ENCODE measurements at places on chromosomes 7 and 10.

- no peak for DNase-seq
Measured at GRCh38 chr7:84317536-84317935, 122.9 kb upstream of the SEMA3A start.

DNA sequence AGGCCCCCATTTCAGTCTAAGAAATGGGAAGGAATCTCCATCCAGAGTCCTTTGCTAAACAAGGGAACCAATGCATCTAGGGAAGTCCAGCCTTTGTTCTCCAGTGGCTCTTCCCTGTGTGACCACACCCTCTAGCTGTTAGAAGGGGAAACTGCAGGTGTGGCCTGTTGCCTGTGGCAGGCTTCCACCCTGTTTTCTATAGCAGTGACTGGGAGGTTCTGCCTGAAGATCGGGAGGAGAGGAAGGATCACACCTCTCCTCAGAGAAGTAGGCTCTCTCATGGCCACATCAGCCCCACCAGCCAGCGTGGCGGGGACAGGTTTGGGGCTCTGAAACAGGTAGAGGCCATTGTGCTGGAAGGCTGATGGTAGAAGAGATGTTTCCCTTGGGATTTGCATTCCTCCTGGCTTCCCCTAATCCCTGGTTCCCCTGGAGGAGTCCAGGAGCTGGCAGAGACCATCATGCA, 47.7 kb upstream of the TRIM8 start:
- DNase-seq: no peak

DNA sequence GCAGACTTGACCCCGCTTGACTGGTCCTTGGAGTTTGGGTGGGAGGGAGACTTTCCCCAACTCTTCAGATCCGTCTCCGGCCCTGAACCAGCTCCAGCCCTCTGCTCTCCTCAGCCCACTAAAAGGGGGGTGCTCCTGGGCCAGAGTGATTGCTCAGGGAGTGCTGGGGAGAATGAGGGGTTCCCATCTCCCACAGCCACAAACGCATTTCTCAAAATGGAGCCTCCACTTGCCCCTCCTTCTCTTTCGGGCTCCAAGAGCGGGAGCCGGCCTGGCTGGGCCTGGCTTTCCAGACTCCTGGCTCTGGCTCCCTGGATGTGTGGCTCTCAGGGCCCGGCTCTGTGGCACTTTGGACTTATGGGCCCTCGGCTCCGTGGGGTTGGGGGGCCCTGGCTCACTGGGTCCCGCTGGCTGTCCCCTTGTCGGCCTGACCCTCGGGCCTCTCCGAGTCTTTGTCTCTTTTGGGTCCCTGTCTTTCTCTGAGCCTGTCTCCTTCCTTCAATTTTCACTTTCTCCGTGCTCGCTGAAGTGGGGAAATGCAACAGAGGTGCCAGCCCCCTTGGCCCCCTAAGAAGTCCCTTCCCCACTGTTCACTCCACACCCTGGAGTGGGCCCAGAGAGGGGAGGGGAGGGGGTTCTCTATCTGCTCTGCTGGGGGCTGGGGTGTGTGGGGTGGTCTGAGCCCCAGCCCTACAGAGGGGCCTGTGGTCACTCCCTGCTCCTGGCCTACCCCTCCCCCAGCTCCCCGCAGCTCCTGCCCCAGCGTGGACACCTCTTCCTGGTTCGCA, 713 bp downstream of the LZTS2 start:
- DNase-seq: peak; percentile 68

DNA sequence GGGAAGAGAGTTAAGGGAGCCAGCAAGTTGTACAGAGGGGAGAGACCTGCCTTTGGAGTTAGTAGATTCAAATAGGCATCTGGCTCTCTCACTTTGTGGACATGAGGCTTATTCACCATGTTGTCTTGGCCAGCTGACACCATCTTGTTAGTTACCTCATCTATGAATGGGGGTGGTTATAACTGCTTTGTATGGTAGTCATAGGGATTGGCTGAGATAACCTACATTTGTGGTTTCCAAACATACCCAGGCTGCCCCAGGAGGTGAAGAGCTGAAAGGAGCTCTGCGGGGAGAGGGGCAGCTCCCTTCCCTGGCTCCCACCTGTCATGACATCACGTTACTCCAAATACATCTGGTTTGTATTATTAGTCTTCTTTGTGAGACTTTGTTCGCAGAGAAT, 393.3 kb upstream of the AUTS2 start:
- DNase-seq: peak; percentile 52

- no peak for DNase-seq
Measured at GRCh38 chr7:44368885-44369284, 43.5 kb upstream of the CAMK2B start.

DNA sequence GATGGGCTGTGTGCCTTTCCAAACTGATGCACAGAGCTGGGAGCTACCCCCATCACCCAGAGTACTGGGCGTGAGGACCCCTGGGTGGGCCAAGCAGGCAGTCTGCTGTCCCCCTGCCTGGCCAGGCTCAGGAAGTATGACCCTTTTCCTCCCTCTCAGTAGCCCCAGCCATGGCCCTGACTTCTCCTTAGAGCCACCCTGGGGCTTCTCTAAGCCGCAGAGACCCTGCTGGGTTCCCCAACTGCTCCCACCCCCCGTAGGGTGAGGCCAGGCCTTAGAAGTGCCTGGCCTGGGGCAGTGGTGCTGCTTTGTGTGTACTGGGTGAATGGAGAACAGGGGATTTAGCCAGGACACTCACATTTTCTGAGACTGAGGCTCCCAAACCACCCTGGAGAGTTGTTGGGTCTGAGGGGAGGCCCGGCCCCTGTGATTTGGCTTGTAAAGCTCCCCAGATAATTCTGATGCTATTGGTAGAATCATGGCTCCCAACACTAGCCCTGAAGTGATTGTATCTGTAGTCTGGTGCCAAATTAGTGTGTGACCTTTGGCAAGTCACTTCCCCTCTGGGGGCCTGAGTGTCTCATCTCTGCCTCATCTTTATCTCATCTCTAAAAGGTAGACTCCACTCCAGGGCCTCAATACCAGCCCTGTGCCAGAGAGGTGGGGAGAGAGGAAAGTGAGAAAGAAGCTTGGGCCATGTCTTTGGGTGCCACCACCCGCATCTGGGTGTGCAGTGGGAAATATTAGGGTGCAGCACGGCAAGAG, 99.7 kb upstream of the PPIF start:
- DNase-seq: no peak

DNA sequence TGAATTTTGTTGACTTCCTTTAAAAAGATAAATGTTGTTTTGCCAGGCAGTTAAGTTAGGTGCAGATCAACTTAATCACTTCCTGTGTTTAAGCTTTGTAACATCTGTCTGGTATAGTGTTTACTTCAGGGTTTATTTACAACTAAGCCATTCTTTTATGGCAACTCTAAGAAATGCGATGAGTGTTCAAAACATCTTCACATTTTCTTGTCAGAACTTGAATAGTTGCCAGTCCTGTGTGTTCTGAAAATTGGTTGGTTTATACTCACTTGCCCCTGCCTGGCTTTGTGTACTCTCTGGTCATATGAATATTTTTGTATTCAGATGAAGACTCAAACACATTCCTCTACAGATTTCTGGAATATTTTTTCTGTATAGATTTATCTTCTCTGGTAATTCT, 327.2 kb downstream of the MDFIC start:
- DNase-seq: no peak

GRCh38 chr7:141161550-141162535, 88.0 kb downstream of the TMEM178B start:
- DNase-seq: peak; percentile 9

DNA sequence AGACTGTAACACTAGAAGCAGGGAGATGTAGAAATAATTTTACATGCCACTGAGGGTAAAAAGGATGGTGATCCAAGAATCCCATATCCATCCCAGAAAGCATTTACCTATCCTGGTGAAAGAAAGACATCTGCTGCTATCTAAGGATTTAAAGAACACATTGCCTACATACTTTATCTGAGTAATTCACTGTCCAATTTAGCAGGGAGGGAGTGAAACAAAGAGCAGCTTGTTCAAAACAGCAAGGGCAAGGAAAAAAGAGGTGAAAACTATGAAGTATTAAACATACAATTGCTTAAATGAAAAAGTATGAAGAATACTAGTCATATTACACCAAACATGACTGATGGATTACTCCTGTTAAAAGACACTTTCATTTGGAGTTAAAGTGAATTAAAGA, 206.2 kb downstream of the PPP1R9A start:
- no peak for DNase-seq

GRCh38 chr7:154903083-154903731, 99.7 kb downstream of the PAXIP1 start:
- no peak for DNase-seq

DNA sequence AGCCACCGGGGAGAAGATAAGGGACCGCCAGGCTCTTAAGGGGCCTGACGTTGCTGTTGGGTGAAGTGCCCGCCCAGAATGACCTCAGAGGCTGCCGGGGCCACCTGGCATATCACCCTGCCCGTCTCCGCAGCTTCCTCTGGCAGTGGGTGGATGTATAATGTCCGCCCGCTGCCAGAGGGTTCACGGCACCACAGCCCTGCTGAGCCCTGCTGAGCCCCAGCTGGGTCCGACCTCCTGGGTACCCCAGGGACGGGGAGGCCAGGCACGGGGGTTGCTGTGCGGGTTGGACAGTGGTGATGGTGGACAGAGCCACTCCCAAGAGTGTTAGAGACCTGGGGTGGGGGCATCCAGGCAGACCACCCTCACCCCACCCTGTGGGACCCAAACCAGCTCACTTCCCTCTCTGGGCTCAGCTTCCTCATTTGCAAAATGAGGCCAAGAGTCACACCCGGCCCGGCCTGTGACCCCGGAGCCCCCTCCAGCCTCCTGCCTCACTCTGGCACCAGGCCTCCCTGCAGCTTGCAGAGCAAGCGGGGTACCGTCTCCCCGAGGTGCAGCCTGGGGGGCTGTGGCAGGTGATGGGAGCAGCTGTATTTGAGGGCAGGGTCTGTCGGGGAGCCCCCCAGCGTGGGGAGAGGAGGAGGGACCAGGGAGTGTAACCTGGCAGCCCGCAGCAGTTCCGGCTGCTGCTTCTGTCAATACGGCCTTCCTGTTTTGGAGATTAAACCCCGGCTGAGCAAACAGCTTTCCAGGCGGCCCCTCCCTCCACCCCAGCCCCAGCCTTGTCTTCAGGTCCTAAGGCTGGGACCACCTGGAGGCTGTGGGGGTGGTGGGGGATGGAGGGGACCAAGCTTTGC, 8.4 kb upstream of the LFNG start:
- DNase-seq: no peak

- DNase-seq: no peak
Measured at GRCh38 chr7:65430344-65431186, 56.9 kb downstream of the ZNF92 start.

DNA sequence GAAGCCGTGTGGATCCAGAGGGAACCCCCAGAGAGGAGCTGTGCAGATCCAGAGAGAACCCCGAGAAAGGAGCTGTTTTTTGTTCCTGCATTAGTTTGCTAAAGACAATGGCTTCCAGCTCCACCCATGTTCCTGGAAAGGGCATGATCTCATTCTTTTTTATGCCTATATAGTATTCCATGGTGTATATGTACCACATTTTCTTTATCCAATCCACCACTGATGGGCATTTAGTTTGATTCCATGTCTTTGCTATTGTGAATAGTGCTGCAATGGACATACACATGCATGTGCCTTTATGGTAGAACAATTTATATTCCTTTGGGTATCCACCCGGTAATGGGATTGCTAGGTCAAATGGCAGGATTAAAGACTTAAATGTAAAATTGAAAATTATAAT, 95.4 kb upstream of the RHEB start:
- DNase-seq: no peak

- no peak for DNase-seq
Measured at GRCh38 chr10:80509108-80509402, 28.6 kb upstream of the SH2D4B start.

- DNase-seq: no peak
Measured at GRCh38 chr10:1932692-1933094, 195.4 kb upstream of the ADARB2 start.

GRCh38 chr7:151550656-151551286, 31.1 kb upstream of the RHEB start:
- DNase-seq: no peak

DNA sequence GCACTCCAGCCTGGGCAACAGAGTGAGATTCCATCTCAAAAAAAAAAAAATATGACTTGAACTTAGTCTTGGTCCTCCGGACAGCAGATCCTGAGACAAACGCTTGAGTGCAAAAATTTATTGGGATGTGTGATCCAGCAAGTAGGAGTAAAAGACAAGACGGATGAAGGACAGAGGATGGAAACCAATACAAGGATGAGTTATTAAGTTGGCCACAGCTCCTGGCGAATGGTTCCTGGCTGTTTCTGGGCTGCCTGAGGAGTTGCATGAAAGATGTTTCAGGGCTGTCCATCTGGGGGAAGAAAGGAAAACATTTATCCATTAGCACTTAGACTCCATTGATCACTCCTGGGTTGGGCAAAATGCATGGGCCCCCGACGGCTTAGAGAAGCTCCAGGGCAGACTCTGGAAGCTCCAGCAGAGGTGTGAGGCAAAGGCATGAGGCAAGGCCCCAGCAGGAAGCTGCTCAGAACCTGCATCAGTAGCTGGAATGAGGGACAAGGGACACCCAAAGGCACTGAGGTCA, 98.3 kb upstream of the ZNF438 start:
- DNase-seq: no peak

- DNase-seq: peak; percentile 86
Measured at GRCh38 chr7:37448636-37449361, at the start of gene ELMO1. Gene ELMO1 (minus strand): TSS chr7:37448864. CDS start chr7:37342690, 106,174 bp downstream.

GRCh38 chr7:129394101-129394500, 40.1 kb upstream of the STRIP2 start:
- DNase-seq: no peak

- no peak for DNase-seq
Measured at GRCh38 chr7:41437257-41438196, 265.4 kb downstream of the INHBA start.

- no peak for DNase-seq
Measured at GRCh38 chr7:44867073-44867995, 18.0 kb downstream of the PURB start.

DNA sequence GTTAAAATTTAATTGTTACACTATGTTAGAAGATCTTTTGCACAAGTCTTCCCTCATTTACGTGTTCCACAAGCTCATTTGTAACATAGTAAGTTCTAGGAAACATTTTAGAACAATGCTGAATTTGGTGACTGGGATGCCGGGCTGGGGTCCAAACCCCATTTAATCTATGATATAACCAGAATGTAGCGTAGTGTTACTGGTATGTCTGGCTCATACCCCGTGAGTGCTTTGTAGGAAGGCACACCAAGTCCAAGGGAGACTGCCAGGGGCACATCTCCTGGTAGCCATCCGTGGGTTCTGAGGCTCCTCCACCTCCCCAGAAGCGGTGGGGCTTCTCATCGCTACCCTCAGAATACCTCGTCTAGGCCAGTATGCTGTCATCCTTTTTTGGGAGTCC, 21.3 kb upstream of the TMEM236 start:
- DNase-seq: no peak

DNA sequence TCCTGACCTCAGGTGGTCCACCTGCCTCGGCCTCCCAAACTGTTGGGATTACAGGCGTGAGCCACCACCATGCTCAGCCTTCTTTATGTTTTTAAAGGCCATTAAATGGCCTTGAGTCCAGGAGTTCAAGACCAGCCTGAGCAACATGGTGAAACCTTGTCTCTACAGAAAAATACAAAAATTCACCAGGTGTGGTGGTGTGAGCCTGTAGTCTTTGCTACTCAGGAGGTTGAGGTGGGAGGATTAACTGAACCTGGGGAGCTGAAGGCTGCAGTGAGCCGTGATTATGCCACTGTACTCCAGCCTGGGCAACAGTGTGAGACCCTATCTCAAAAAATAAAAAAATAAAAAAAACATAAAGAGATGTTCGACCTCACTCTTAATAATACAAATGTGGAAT, 11.0 kb downstream of the SMO start:
- no peak for DNase-seq

All from right forelimb (tissue), 1 donor.